ENCODE measurements at places on chromosomes 12 and 14. TPM values are rescaled to one million over a fixed set of nuclear protein-coding genes. Genes with fewer than 3 reads are reported as not detected.
A peak's percentile ranks its signal among the peaks of the same experiment; 100 is the strongest.

GRCh38 chr12:3333583-3333982, 157.4 kb upstream of the PRMT8 start:
- H3K27me3 ChIP-seq: peaks cover 97% of the 10 kb centered on the region
- peak; percentile 25 for DNase-seq
- no peak overlapping the region for H3K27ac ChIP-seq
- H3K4me3 ChIP-seq: no peak overlapping the region
- H3K4me1 ChIP-seq: no peaks in the 10 kb centered on the region

DNA sequence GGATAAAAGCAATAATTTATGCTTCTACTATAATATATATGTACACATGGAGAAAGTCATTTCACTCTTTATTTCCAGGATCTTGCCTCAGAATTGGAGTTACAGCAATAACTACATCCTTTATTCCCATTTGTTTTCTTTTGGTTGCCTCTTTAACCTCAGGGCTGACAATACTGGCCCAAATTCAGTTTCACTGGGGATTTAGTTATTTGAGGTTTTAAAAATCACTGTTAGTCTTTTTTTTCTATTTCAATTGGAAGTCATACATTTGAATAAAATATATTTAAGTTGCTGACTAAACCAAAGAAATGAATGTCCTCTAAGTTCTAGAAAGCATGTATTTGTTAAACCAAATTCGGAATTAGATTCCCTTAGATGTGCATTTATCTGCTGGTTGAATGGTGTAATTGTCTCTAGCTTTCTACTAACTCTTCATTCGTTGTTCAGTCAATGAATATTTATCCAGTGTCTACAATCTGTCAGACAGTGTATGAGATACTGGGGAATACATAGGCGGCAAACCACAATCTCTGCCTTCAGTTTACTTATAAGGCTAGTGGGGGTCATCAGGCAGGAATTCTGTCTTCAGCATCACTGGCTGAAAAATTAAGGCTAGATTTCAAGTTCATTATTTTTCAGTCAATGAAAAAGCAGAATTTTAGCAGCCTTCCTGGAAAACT, 190.8 kb upstream of the ARHGAP5 start:
- H3K27me3 ChIP-seq: no peaks in the 10 kb centered on the region
- H3K4me3 ChIP-seq: no peak overlapping the region
- peaks cover 2% of the 10 kb centered on the region for H3K4me1 ChIP-seq
- no peak for DNase-seq

GRCh38 chr14:94054936-94055335, 26.1 kb downstream of the DDX24 start:
- no peaks in the 10 kb centered on the region for H3K36me3 ChIP-seq
- H3K27ac ChIP-seq: no peak overlapping the region
- H3K4me3 ChIP-seq: no peak overlapping the region
- no peaks in the 10 kb centered on the region for H3K4me1 ChIP-seq
- no peaks in the 10 kb centered on the region for H3K27me3 ChIP-seq

GRCh38 chr12:66149702-66150398, 19.3 kb upstream of the LLPH start:
- H3K4me1 ChIP-seq: peaks cover 2% of the 10 kb centered on the region
- no peak for DNase-seq
- no peaks in the 10 kb centered on the region for H3K27me3 ChIP-seq
- no peak overlapping the region for H3K27ac ChIP-seq

GRCh38 chr14:94480809-94481208, 4.8 kb upstream of the SERPINA9 start:
- peaks cover 3% of the 10 kb centered on the region for H3K27me3 ChIP-seq
- no peaks in the 10 kb centered on the region for H3K4me1 ChIP-seq
- no peak overlapping the region for H3K4me3 ChIP-seq
- H3K27ac ChIP-seq: no peak overlapping the region
- no peak for DNase-seq

DNA sequence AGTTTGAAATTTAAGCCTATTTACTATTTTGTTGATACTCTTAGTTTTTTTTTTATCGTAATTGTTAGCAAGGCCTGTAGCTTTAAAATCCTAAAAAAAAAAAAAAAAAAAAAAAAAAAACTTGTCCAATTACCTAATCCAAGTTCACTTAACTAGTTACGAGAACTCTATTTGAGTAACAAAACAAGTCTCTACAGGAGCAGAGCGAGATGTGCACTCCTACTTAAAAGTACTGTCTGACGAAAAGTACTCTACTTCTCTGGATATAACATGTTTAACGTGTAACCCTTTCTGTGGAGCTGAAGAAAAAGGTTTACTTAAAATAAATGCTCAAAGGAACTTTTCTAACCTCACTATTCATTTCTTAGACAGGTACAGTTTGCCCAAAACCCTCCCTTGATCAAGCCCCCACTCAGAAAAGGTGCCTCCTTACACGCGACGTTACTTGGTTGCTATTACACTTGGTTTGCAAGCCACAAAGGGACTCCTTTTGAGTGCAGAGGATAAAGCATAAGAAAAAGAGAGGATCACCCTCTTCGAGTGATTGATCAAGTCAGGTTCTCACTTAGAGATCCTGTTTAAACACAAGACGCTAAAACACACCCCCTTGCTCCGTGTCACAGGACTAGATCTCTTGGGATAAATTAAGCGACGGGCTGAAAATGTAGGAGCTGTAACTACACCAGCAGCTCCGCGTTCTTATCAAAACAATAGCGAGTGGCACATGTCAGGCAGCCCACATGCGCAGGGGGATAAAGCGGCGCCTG, 2.2 kb downstream of the BAZ1A start:
- H3K27ac ChIP-seq: peak overlapping the region; percentile 92
- peak overlapping the region; percentile 77 for H3K4me3 ChIP-seq
- H3K36me3 ChIP-seq: no peaks in the 10 kb centered on the region
- peak; percentile 1 for DNase-seq

- H3K36me3 ChIP-seq: no peaks in the 10 kb centered on the region
- H3K4me3 ChIP-seq: no peak overlapping the region
- H3K4me1 ChIP-seq: no peaks in the 10 kb centered on the region
- no peaks in the 10 kb centered on the region for H3K27me3 ChIP-seq
Observed at GRCh38 chr14:95562892-95563685, 28.2 kb downstream of the GLRX5 start.

- H3K4me1 ChIP-seq: peaks cover 25% of the 10 kb centered on the region
- no peak overlapping the region for H3K4me3 ChIP-seq
- no peak for DNase-seq
- peak overlapping the region; percentile 67 for H3K27ac ChIP-seq
- H3K27me3 ChIP-seq: no peaks in the 10 kb centered on the region
Observed at GRCh38 chr12:104480012-104480411, 23.3 kb downstream of the CHST11 start.

DNA sequence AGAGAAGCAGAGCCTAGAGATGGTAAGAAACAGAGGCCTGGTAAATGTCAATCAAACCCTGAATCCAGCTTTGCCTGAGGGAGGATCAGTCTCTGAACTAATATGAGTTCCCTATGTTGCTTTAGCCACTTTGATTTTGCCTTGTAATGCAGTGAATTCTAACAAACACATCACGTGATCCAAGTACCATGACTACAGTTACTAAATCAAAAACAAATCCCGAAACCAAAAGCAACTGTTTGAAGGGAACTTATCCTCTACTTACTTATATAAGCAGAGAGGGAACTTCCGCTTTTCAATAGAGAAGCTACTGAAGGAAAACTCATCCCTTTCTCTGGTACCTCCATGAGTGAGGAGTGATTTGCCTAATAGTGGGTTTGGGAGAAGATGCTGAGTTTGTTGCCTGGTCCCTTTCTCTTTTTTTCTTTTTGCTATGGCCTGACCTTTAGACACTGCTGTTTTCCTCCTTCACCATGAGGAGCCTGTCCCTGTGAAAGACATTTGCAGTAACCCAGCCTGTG, 7.7 kb upstream of the PPTC7 start:
- peaks cover 25% of the 10 kb centered on the region for H3K4me1 ChIP-seq
- H3K27ac ChIP-seq: peak overlapping the region; percentile 33
- no peak for DNase-seq
- H3K27me3 ChIP-seq: no peaks in the 10 kb centered on the region

IFNG-AS1 gene
- not detected for total RNA-seq

OR6C68 gene
- not detected for total RNA-seq

ETFRF1 gene
- 11.6 TPM for total RNA-seq

KCNH5 gene
- total RNA-seq: 1.4 TPM

GDF11 gene
- total RNA-seq: 7.5 TPM

PTHLH gene
- 1.9 TPM for total RNA-seq

Measured in PC-9 (cell line).